ENCODE measurements at places on chromosomes 11 and 22.
A peak's percentile ranks its signal among the peaks of the same experiment; 100 is the strongest.

- no peak for DNase-seq
Measured at GRCh38 chr22:48695251-48695650, 1132.4 kb downstream of the BRD1 start.

- DNase-seq: no peak
Measured at GRCh38 chr11:102709201-102709945, 3.8 kb upstream of the MMP27 start.

- no peak for DNase-seq
Measured at GRCh38 chr11:129546266-129546665, 170.6 kb downstream of the BARX2 start.

DNA sequence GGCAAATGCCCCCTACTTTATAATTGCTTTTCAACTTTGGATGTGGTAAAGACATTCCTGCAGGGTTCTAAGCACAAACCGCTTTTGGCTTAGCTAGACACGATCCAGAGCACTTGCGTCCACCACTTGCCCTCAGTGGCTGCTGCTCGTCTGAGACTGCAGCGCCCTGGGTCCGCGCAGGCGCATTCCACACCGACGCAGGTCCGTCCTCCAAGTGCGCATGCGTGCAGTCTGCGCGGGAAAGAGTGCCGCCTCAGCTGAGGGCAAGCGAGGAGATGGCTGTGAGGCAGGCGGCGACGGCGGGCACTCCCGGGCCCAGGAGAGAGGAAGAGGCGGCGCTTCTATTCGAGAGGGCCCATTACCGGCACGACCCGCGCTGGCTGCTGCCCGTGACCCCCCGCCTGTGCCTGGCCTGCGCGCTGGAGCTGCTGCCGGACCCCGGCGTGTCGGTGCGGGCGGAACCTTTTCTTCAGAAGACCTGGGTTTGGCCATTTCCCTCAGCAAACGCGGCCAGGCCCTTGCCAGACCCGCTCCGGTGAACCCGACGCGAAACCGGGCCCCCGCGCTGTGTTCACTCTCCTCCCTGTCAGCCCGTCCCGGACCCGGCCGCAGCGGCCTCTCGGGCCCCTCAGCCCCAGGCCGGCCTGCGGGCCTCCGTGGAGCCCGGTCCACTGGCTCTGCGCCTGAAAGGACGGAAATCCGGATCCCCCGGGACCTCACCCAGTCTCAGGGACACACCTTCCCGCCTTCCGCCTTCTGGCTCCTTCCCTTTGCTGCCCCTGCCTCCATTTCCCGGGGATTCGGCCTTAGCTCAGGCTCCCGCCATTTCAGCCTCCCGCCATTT lies at the start of gene MEI1:
Gene MEI1, plus strand, starts transcription at position 240 of the 844 bp plus-strand sequence. Its CDS starts 36 bp downstream, at position 276.
- peak; percentile 73 for DNase-seq

DNA sequence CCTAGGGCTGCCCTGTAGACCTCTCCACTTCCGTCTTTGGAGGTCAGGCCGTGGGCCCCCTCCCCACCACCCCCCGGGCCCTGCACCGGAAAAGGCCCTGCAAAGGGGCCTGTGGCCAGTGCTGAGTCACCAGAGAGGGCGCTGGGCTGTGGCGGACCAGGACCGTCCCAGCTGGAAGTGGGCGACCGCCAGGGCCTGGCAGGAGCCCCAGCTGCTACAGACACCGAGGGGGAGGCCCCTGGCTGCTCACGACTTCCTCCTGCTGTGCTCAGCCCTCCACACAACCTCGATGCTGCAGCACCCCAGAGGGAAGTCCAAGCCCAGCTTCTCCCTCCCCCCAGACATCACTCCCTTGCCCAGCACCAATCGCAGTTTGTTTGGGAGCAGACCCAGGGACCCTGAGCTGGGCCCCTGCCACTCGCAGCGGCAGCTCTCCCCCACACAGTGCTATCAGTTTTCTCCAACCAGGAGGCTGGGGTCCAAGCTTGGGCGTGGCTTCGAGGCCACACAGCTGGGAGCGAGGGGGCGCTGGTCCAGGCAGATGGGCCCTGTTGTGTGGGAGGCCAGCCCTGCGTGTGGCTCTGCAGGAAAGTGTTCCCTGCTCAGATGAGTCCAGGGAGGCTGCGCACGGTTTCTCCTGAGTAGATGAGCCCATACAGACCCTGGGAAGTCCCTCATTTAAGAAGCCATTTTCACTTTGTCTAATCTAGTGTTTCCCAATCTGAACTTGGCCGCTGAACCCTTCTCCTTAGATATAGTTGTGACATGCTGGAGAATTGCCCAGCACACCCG lies 5.6 kb upstream of the SH3BP1 start:
- DNase-seq: peak; percentile 94

GRCh38 chr11:77510095-77510494 lies 36.2 kb upstream of the PAK1 start:
- DNase-seq: no peak

- no peak for DNase-seq
Measured at GRCh38 chr11:70836071-70836470, 416.3 kb downstream of the SHANK2 start.

DNA sequence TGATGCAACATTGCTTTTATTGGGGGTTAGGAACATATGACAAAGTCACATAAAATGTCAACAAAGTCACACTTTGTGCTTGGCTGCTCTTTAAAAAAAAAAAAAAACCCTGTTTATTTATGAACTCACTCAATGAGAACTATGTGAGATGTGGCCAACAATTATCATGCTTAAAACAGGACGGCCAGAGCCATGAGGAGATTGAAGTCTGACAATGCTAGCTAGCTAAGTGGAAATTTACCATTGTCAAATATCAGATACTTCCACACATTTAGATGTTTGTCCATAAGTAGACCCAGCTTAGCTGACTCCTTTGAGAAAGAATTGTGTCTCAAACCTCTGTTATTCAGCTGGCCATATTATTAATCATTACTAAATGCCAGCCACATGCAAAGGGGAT lies 26.9 kb downstream of the BLID start:
- DNase-seq: no peak

GRCh38 chr22:23397613-23398567 lies 182.2 kb downstream of the IGLL1 start:
- DNase-seq: no peak

DNA sequence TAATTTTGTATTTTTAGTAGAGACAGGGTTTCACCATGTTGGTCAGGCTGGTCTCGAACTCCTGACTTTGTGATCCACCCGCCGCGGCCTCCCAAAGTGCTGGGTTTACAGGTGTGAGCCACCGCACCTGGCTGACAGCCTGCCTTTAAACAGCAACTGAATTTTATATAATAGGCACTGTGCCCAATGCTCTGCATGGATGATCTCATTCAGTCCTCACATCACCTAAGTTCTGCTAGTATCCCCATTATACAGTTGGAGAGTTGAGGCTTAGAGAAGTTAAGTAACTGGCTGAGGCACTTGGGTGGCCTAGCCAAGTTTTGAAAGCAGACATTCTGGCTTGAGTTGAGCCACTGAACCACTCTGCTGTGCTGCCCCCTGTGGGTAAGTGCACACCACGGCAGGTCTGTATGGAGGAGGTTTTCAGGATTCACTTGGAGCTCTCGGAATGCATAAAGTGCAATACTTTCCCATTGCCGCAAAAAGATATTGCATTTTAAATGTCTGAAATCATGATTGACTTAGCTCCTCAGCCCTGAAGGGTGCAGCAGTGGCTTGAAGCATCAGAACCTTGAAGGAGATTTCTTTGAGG lies 112.4 kb downstream of the LDLRAD3 start:
- no peak for DNase-seq

- no peak for DNase-seq
Measured at GRCh38 chr22:39617342-39617741, 46.8 kb downstream of the CACNA1I start.

DNA sequence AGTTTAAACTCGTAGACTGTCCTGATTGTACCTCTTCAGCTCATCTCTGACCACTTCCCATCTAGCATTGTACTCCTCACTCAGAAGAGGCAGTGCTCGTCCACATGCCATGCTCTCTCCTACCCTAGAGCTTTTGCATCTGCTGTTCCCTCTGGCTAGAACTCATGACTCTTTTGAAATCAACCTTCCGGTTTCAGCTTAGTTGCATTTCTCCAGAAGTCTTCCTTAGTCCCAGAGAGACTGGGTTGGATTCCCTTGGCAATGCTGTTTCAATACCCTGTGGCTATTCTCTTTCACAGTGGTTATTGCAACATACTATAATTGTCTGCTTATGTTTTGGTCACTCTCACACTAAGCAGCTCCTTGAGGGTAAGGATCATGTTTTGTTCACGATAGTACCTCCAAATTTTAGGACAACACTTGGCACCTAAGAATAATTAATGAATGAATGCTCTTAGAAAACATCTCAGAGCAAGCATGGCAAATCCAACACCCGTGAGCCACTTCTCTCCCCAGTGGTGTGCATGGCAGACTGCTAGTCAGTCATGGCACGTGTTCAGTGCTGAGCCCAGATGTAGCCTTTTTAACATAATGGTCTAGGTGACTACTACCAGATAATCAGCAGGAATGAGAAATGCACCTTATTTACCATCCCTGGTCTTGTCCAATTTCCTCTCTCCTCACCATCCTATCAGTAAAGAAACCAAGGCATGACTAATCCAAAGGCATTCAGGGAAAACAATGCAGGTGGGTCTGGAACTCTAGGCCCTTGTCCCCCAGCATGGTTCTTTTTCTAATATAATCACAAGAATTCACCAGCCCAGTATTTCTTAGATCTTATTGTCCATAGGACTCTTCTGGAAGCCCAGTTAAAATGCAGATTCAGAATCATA lies 14.5 kb downstream of the SEPTIN3 start:
- no peak for DNase-seq

DNA sequence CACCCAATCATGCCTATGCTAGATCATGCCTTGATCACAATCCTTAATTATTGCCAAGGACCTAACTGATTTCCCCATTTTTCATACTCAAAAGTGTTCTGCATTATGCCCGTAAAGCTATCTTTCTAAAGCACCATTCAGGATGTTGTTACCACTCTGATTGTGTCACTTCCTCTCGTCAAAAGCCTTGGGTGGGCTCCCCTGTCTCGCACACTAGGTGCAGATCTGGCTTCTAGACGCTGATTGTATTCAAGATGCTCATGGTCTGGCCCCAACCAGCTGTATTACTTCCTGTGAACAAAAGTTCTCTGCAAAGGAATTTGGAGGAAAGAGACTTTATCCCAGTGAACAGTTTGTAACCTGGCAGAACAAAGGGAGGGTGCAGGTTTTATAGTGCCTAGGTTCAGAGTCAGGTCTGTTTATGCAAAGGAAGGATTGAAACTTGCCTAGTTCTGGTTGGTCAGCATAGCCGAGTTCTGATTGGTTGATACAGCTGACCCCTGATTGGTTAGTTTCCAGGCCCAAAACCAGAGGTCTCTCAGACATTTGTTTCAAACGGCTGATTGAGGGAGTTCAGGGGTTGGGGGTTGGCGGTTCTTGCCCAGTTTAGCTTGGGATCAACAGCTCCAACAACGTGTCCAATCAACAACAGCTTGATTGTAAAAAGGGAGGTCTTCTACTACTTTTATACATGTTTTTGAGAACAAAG lies 25.4 kb downstream of the ATG13 start:
- no peak for DNase-seq

- no peak for DNase-seq
Measured at GRCh38 chr11:35963911-35964310, 20.0 kb downstream of the LDLRAD3 start.

DNA sequence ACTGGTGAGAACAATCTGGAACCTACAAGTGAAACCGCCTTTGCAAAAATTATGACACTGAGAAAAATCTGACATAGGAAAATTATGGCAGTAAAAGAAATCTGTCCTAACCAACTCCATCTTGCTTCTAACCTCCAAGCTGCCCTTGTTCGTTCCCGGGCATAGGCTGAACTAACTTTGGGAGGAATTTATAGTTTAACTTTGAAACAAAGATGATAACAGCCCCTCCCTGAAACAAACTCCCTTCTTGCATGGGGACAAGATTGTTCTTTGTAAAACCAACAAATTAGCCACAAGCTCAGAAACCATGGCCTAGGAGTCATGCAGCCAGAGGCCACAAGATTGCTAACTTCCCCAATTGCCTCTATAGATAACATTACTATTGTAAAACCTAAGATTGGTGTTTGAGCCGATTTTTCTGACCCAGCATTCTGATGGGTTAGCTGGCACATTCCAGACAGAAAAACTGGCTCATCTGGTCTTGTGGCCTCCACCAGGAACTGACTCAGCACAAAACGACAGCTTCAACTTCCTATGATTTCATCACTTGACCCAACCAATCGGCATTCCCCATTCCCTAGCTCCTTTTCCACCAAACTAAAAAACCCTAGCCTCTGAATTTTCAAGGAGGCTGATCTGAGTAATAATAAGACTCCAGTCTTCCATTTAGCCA lies 3.6 kb upstream of the CCDC81 start:
- DNase-seq: no peak

GRCh38 chr11:3370311-3370870 lies 8.6 kb downstream of the ZNF195 start:
- DNase-seq: no peak

DNA sequence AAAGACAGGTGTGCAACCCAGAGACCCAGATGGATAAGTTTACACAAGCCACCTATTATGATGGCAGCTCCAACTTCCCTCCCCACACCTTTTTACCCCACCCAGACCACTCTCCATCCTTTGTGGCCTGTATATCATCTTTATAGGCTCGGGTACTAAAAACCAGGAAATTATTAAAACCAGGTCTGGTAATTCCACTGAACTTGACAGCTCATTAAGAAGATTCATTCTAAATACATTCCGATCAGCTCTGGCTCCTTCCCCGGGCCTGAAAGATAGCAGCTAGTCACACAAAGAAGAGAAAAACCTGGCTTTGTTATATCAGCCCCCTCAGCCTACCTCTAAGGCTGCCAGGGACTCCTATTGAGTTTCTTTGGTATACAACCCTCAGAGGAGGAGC lies 67.9 kb upstream of the API5 start:
- DNase-seq: no peak

- no peak for DNase-seq
Measured at GRCh38 chr11:8811571-8811970, 99.4 kb upstream of the AKIP1 start.

GRCh38 chr22:39080052-39080762 lies 3.1 kb downstream of the APOBEC3G start:
- DNase-seq: no peak

GRCh38 chr22:28175730-28176492 lies 256.9 kb upstream of the PITPNB start:
- no peak for DNase-seq

DNA sequence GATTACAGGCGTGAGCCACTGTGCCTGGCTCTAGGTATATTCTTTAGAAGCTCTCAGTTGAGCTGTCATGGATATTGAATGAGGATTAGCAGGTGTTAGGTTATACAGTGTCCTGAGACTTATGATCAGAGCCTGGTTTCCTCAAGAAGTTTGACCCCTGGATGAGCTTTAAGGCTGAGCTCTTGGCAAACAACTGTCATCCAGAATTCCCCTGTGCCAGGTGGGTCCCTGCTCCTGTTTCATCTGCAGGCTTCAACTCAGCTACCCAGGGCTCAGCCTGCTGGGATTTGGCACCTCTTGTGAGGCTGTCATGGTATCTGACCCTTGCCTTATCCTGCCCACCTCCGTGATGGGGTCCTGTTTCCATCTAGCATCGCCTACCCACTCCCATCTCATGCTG lies 24.3 kb downstream of the SERPINH1 start:
- DNase-seq: no peak
